ENCODE measurements at places on chromosomes 7 and 10. TPM values are rescaled to one million over a fixed set of nuclear protein-coding genes. Genes with fewer than 3 reads are reported as not detected.

Gene IQCE
- total RNA-seq: 7.5 TPM

Gene GLI3
- not detected for total RNA-seq

Gene RGR
- total RNA-seq: not detected

Gene ACSL5
- total RNA-seq: 56.5 TPM

Gene SLC18A3
- not detected for total RNA-seq

Gene ASZ1
- total RNA-seq: not detected

Gene PARP12
- total RNA-seq: 76.0 TPM

Gene EPHB4
- 1.2 TPM for total RNA-seq

Gene TMEM26
- not detected for total RNA-seq

Gene LEP
- not detected for total RNA-seq

Gene CCDC172
- total RNA-seq: not detected

Gene PTPRN2
- 2.3 TPM for total RNA-seq

Gene FAM24B
- total RNA-seq: 9.1 TPM

Gene WEE2
- not detected for total RNA-seq

Gene SRI
- total RNA-seq: 89.6 TPM

Gene LIPM
- not detected for total RNA-seq

Gene FBXO24
- total RNA-seq: 1.5 TPM

Gene RNF32
- 1.7 TPM for total RNA-seq

Gene CDHR3
- total RNA-seq: 3.0 TPM

Gene ACBD7
- 4.5 TPM for total RNA-seq

Gene SFXN2
- total RNA-seq: 15.6 TPM

Gene PNLIPRP1
- not detected for total RNA-seq

Gene FFAR4
- total RNA-seq: not detected

Gene ADRB1
- total RNA-seq: not detected

Gene A1CF
- not detected for total RNA-seq

Gene PON3
- not detected for total RNA-seq

Gene FAM25C
- total RNA-seq: not detected

Gene DYNC1I1
- total RNA-seq: not detected

Gene ADAMTS14
- not detected for total RNA-seq

Gene SAP25
- 37.0 TPM for total RNA-seq

Gene HILPDA
- total RNA-seq: 24.9 TPM

Gene PNLIP
- total RNA-seq: not detected

Gene ZNF680
- total RNA-seq: 13.1 TPM

Gene ATRNL1
- 0.38 TPM for total RNA-seq

Gene TMEM139
- total RNA-seq: 1.6 TPM

Gene MSMB
- not detected for total RNA-seq

Gene ZNF722
- total RNA-seq: not detected

Gene WDFY4
- total RNA-seq: 5.6 TPM

Gene RBP4
- not detected for total RNA-seq

Gene TLX1
- not detected for total RNA-seq

Gene KLLN
- total RNA-seq: 0.70 TPM

Gene MYOZ1
- not detected for total RNA-seq

Gene DNA2
- 29.2 TPM for total RNA-seq

Gene RBP3
- total RNA-seq: not detected

Gene ERV3-1
- 12.4 TPM for total RNA-seq

Gene OR2A1
- 0.13 TPM for total RNA-seq

Gene AZGP1
- not detected for total RNA-seq

Data from activated naive CD4-positive, alpha-beta T cell treated with anti-CD3 and anti-CD28 coated beads, Interleukin-2, amount 10 ng/mL, durations not matched to agents 5 hours and 36 hours (primary cell).